ENCODE measurements at places on chromosomes 1 and 21.

GRCh38 chr1:37764414-37764825 lies 500 bp downstream of the EPHA10 start:
- DNase-seq, result no peak

DNA sequence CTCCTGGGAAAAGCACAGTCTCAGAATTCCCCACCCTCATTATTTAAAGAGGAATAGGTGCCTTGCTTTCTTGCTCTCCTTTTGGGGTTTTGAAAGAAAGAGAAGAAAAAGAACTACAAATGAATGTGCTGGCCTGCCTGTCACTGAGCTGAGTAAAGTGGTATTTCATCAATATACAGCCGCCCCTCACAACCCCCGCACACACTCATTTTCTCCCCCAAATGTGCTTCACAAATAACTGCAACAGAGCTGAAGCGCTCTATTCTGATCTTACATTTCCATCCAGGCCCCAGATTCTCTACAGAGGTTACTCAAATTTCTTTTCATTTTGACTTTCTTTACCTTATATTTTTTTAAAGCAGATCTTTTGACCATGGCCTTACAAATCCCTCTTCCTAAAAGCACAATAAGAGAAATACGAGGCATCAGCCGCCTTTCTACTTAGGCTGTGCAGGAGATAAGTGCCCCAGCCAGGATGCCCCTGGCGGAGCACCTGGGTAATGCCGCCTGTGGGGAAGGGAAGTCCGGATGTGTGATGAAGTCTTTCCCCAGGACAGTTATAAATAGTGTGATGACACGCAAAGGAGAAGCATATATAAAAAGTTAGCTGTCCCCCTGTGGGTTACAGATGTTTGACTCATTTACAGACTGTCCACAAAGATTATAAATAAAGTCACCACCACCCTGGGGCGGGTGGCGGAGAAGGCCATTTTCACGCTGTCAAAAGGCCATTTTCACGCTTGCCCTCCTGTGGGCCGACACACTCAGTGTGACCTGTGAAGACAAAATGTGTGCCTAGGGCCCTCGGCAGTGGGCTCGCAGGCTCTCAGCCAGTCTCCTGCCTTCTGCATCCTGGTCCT lies 6.5 kb downstream of the KCNN3 start:
- DNase-seq, result no peak

GRCh38 chr1:224407571-224408293 lies 26.9 kb downstream of the WDR26 start:
- no peak for DNase-seq

- DNase-seq, result no peak
These were observed 62.3 kb downstream of the S1PR1 start for GRCh38 chr1:101299141-101299540.

Data from stimulated activated CD4-positive, alpha-beta T cell treated with anti-CD3 and anti-CD28 coated beads, Interleukin-1b, Interleukin-23, amount 100 ng/mL, for 1 hour (primary cell).